ENCODE measurements at places on chromosomes 3 and 15.

GRCh38 chr3:121619691-121620090, 26.5 kb downstream of the FBXO40 start:
- no peak for DNase-seq

DNA sequence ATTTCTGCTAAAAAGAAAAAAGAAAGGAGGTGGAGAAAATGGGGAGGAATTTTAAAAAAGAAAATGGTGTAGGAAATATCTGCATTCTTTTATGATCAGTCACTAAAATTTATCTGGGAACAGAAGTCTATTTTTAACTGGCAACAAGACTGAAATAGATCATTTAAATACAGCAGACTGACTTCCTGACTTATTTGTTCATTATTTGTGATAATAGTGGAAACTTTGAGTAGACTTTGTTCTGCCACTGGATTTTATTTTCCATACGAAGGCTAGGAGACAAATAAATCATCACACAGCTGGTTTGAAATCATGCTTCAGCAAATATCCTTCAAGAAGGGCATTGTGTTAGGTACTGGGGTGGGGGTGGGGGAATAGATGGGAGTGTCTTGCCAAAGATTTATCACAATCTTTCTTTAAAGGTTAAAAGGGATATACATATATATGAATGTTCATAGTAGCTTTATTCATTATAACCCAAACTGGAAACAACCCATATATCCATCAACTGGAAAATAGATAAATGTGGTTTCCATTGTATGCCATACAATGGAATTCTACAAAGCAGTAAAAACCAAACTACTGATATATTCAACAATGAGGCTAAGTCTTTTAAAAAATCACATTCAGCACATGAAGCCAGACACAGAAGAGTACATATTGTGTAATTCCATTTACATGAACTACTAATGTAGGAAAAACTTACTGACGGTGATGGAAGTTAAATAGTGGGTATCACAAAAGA, 4.7 kb upstream of the CLASP2 start:
- no peak for DNase-seq

- no peak for DNase-seq
Measured at GRCh38 chr15:51620641-51621040, 1.9 kb downstream of the DMXL2 start.

- DNase-seq, result no peak
Measured at GRCh38 chr3:46565607-46566039, 479 bp downstream of the LRRC2 start.

- DNase-seq, result no peak
Measured at GRCh38 chr15:64029110-64029509, 17.2 kb downstream of the DAPK2 start.

DNA sequence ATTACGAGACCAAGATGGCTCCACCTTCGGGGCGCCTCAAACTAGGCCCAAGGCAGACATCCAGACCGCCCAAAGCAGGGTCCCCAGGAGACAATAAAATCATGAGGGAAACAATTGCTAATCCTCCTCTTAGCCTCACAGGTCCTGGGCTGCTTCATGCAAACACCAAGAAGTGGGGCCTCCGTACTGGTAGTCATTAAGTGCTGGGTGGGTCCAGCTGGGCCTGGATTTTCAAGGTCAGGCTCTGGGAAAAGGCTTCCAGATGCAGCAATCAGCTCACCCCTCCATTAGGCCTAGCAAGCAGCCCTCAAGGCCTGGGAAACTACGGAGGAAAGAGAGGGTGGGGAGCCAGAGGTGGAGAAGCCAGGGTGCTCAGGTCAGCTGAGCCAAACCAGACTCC, 634 bp downstream of the FBXL22 start:
- no peak for DNase-seq

DNA sequence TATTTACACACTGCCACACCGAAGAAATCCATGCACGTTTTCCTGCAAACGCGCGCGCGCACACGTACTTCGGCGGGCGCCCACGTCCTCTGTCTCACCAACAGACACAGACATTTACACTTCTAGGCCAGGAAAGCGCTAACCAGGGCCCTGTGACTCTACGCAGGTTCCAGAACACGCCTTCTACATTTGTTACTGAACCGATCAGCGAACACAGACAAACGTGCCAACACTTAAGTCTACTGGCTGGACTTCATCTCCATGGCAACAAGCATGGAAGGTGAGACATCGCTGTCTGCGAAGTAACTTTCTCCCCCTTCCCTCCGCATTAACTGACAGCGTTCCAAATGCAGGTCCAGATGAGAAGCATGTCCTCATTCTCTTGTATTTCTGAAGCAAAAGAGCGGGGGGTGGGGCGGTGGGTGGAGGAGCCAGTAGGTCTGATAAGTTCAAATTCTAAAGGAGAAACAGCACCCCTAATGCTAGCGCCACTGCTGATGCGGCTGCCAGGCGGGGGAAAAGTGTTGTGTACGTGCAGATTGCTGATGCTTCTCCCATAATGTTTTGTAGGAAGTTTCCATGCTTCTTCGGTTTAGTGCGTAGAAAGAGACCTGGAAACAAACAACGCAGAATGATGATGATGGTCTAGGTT, at the start of gene CTXN2:
TSS of gene CTXN2 (plus strand) at position 92 of the 652 bp plus-strand sequence. CDS start 9,636 bp downstream, outside the sequence.
- no peak for DNase-seq

DNA sequence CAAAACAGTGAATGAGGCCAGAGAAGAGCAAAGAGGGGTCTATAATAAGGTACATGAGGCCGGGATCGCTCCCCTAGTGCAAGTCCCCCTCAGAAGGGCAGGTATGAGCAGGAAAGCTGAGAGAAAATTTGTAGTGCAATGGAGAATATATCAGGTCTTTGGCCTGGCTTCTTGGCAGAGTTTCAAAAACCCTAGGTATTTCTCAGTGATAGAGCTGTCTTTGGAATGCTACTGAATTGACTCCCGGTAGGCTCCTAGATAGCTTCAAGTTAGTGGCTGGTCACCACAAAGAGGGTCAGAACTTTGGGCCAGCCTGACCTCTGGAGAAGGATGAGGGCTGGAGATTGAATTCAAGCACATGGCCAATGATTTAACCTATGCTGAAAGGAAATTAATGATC, 30.6 kb upstream of the OXTR start:
- DNase-seq, result no peak

DNA sequence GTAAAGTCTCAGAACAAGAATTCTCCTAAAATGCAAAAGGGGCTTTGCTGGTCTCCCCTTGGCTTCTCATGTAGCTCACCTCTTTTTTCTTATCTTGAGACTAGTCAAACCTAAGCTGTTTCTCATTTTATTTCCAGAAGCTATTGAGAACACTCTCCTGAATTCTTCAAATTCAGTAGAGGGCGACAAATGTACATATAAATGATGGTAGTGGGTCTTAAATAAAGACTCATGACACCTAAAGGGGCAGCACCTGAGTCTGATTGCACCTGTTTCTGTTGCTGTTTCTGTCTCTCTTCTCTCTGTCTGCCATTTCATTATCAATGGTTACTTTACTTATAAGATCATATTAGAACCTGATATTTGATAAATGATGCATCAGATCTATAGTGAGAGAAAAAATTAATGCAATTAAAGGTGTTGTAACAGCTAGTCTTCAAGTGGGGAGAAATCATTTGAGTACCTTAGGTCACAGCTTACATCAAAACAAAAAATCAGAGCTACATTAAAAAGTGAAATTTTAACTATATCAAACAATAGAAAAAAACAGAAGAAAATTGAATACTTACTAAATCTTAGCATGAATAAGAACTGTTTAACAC, 7.0 kb downstream of the ADIPOQ start:
- no peak for DNase-seq

DNA sequence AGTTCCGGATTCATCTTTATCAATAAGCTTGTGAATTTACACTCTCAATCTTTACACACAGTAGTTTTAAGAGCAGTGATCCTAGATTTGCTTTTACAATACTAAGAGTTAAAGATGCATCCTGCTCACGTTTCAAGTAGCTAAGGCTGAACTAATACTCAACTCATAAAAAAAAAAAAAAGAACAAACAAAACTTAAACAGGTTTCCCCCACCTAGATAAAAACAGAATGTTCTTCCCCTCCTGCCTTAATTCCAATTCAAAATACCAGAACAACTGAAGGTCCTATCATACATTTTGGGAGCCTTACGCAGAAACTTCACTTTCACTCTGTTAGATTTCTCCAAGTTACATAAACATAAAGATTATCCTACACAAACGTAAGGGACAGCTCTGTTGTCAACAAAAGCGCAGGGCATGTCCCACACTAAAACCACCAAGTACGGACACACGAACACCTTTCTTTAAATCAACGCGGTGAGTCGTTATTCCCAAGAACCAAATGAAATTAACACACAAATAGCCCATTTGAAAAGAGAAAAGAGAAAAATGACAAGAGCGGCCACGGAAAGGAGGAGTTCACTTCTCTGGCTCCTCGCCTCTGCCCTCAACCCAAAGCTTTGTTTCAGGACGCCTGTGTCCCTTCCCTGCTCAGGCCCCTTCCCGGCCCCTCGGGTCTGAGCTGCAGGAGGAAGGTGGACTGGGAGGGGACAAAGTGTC, 941 bp downstream of the CBLB start:
- no peak for DNase-seq

GRCh38 chr3:99945328-99945995, 127.8 kb downstream of the CMSS1 start:
- DNase-seq, result no peak

DNA sequence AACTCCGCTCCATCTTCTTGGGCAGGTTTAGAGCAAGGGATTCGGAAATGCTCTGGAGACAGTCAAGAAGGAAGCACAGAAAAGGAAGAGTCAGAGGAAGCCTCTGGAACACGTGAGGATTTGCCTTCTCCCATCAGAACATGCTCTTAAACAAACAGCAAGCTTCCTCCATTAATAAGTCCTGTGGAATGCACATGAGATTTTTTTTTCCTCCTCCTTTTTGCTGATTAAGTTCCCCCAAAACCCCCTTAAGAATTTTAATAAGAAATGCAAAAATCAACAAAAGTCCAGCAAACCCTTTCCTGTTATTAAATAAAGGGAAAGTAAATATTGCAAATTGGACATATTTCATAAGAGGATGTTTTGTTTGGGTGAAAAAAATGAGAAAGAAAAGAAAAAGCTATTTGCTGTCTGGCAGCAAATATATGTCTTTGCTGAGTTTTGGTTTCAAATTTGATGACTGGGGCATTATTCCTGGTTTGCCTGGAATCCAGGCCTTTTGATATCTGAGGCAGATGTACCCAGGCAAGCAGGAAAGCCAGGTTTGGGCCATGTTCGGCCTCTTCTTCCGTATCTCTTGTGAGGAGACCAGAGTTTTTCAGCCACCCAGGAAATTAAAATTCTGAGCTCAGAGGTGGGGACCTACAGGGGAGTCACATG, 7.9 kb upstream of the TSEN2 start:
- DNase-seq, result no peak

- DNase-seq, result no peak
Measured at GRCh38 chr3:28290863-28291300, 49.5 kb downstream of the CMC1 start.

DNA sequence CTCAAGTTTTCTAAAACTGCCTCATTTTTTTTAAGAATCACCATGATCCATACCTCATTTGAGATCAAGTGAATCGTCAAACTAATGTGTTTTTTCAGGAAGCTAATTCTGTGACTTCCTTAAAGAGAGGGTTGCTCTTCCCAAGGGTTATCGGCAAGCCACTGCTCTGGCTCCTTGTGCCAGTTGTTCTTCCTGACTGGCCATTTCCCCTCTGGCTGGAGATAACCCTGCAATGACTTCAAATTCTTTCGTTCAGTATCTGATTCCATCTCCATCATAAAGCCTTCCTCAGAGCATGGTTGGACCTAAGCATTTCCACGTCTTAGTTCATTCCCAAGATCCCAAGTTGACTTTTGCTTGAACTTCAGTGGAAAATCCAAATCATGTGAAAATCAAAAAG, 167.1 kb downstream of the MECOM start:
- no peak for DNase-seq

DNA sequence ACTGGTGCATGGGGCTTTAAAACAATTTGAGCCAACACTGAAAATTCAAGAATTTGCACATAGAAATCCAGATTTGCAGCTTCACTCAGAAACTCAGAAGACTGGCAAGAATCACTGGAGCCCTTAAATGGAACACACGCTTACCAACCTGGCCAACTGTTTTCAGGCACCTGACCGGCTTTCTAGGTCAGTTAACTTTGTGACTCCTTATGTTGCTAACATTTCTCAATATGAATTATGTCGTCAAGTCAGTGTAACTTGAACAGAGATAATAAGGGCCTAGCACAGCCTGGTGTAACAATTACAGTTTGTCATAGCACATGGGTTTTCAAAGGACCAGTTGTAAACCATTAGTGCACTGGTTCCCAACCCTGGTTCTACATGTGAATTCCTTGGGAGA, 6.8 kb downstream of the CERS3 start:
- no peak for DNase-seq

- no peak for DNase-seq
Measured at GRCh38 chr3:4474683-4475490, 7.8 kb upstream of the SUMF1 start.

GRCh38 chr3:57224856-57225255, 2.7 kb upstream of the APPL1 start:
- no peak for DNase-seq

- DNase-seq, result no peak
Measured at GRCh38 chr3:195666-196065, 897 bp upstream of the CHL1 start.

GRCh38 chr3:185815391-185816282, 9.2 kb downstream of the IGF2BP2 start:
- DNase-seq, result no peak

DNA sequence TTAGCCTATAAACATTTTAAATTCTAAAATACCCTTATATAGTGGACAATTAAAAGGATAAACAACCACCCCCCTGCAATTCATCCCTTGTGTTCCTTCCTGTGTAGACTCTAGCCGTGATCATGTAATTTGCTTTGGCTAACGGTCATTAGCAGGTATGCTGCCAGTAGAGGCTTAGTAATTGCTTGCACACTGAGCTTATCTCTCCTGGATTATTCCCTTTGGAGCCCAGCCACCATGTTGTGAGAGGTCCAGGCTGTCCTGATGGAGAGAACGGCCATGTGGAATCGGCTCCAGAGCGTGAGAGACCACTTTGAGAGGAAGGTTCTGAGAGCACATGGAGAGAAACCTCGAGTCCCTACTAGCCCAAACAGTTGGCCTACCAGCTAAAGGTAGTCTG, 11.0 kb upstream of the BNC1 start:
- no peak for DNase-seq

DNA sequence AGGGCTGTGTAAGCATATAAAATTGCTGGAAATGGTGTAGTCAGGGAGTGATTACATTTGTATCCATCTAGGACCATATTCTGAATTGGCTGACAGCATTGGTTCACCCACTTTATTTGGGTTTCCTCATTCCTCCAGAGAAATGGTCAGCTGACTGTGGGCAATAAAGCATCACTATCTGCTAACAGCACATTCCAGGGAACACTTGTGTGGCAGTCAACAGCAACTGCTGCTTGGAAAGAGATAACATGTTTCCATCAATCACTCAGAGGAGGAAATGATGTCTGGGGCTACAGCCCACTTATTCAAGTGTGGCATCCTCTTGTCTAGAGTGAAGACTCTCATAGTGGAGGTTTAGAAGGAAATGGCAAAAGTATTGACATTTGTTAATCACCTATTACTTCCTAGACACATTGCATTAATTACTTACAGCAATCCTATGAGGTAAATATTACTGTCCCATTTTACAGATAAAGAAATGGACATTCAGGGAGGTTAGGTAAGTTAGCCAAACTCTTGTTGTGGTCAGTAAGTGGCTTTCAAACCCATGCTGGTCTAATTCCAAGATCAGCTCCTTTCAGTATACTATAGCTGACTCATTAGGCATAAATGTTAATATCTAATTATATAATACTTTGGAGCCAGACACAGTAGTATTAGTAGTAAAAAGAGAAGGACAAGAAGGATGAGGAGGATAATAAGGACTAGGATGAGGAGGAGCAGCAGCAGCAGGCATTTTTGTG, 247.8 kb downstream of the ALCAM start:
- DNase-seq, result no peak

All from stimulated activated CD4-positive, alpha-beta T cell treated with anti-CD3 and anti-CD28 coated beads, TNF-alpha, amount 100 ng/mL, for 1 hour (primary cell).